NCI-H460 (cell line): ENCODE measurements at places on chromosomes 11 and 22. TPM values are rescaled to one million over a fixed set of nuclear protein-coding genes. Genes with fewer than 3 reads are reported as not detected.

Gene PLA2G3
- not detected in 2 replicates for total RNA-seq

Gene SEC14L2
- total RNA-seq, result 5.4 and 6.3 TPM in 2 replicates

Gene UQCC3
- total RNA-seq, result 13.9 and 20.2 TPM in 2 replicates

Gene PELI3
- total RNA-seq, result 2.7 and 3.2 TPM in 2 replicates

Gene TMA7B
- total RNA-seq, result not detected in 2 replicates

Gene CCDC87
- total RNA-seq, result 0.37 and 0.52 TPM in 2 replicates

Gene AMPD3
- total RNA-seq, result 1.3 and 2.0 TPM in 2 replicates

Gene BIK
- total RNA-seq, result 0.46 and 0.74 TPM in 2 replicates

Gene FGF3
- not detected in 2 replicates for total RNA-seq

Gene TRIM51
- not detected in 2 replicates for total RNA-seq

GRCh38 chr11:72863916-72864315 is 49.7 kb downstream of the ATG16L2 start:
- no peak for DNase-seq

DNA sequence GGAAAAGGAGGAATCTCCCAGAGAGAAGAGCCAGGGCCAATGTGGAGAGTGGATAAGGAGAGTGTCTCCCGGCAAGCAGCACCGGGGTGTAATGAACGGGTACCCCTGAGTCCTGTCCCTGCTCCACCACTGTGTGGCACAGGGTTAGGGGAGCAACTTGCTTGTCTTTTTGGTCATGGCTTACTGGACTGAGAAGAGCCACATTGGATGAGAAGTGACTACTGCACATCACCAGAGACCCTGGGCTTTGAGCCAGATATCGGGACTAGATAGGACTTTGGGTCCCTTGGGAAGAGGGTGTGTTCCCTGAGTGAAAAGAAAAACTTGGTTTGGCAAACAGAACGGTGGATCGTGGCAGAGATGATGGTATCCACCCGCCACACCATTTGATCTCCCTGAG is 24.6 kb downstream of the SDHAF2 start:
- DNase-seq, result no peak

- DNase-seq, result no peak
Measured at GRCh38 chr11:109864834-109865547, 228.2 kb upstream of the ZC3H12C start.

DNA sequence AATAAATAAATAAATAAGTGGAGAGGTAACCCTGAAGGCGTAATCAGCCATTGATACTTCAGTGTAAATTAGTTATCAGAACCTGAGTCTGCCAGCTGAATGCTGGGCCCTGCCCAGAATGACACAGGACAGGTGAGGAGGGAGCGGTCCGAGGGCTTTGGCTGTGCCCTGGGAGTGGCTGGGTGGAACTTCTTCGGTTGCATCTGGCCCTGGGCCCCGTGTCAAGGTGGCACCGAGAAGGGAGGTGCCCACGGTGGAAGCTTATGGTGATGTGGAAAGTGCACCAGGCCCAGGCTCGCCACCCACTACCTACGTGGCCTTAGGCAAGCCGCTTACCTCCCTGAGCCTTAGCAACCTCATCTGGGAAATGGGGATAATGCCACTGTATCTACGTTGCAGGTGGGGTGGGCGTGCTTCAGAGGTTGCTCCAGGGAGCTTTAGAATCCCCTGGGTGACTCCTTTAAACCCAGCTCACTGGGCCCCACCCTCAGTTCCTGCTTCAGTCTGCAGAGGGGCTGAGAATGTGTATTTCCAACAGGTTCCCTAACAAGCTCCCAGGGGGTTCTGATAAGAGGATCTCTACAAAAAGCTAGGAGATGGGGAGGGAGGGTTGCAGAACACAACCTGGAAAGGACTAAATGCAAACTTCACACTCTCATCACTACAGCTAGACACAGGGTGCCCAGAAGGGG is 38.8 kb downstream of the TXN2 start:
- no peak for DNase-seq

- no peak for DNase-seq
Measured at GRCh38 chr11:4662876-4663275, 19.1 kb downstream of the OR51E1 start.

DNA sequence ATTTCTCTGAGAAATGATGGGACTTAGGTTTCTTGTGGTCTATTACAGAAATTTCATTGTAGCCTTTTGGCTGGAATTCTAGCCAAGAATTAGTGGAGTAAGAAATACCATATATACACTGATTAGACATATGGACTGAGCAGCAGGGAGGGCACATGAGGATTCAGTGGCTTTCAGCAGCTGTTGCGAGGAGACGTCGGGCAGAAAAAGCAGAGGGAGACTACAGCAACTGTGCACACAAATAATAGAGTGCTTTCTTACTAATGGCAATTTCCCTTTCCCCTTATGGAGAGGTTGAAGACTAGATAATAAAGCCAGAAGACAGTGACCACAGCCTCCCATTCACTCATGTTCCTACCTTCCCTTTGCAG is 35.4 kb upstream of the CCDC34 start:
- no peak for DNase-seq

- no peak for DNase-seq
Measured at GRCh38 chr11:128686745-128687177, 7.1 kb upstream of the FLI1 start.

DNA sequence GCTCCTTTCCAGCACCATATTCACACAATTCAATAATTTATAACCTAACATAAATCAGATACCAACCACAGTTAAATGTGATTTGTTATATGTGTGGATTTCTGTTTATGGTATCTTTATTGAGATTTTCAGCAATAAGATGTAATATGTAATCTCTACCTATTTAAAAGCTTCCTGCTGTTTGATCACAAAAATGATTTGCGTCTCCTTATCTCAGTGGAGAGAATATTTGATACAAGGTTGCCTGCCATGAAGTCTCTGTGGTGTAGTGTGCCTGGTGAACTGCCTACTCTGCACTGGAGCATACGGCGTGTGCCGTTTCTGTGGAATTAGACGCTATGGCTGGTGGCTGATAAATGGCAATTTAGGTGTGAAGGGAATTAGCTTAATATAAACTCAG is 741.1 kb downstream of the NELL1 start:
- no peak for DNase-seq

GRCh38 chr22:39907605-39908097 is 6.8 kb downstream of the GRAP2 start:
- DNase-seq, result no peak

- DNase-seq, result no peak
Measured at GRCh38 chr22:20650294-20651207, 123.4 kb upstream of the SERPIND1 start.

DNA sequence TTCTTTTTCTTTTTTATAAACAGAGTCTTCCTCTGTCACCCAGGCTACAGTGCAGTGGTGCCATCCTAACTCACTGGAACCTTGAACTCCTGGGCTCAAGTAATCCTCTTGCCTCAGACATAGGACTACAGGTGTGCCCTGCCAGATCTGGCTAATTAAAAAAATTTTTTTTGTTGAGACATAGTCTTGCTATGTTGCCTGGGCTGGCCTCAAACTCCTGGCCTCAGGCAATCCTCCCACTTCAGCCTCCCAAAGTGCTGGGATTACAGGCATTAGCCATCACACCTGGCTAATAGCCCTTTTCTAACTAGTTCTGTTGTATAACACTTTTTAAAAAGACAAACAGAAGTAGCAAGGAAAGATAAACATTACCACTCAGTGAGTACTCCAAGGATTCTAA is 57.4 kb downstream of the CSTF3 start:
- no peak for DNase-seq

- DNase-seq, result no peak
Measured at GRCh38 chr11:2691991-2692875, 7.6 kb downstream of the KCNQ1OT1 start.

GRCh38 chr11:107272561-107272960 is 185.1 kb downstream of the CWF19L2 start:
- DNase-seq, result no peak

GRCh38 chr22:27467711-27468110 is 333.8 kb downstream of the MN1 start:
- DNase-seq, result no peak

GRCh38 chr11:13837286-13837685 is 125.2 kb upstream of the SPON1 start:
- DNase-seq, result no peak

GRCh38 chr11:95358511-95359340 is 127.7 kb upstream of the SESN3 start:
- no peak for DNase-seq

DNA sequence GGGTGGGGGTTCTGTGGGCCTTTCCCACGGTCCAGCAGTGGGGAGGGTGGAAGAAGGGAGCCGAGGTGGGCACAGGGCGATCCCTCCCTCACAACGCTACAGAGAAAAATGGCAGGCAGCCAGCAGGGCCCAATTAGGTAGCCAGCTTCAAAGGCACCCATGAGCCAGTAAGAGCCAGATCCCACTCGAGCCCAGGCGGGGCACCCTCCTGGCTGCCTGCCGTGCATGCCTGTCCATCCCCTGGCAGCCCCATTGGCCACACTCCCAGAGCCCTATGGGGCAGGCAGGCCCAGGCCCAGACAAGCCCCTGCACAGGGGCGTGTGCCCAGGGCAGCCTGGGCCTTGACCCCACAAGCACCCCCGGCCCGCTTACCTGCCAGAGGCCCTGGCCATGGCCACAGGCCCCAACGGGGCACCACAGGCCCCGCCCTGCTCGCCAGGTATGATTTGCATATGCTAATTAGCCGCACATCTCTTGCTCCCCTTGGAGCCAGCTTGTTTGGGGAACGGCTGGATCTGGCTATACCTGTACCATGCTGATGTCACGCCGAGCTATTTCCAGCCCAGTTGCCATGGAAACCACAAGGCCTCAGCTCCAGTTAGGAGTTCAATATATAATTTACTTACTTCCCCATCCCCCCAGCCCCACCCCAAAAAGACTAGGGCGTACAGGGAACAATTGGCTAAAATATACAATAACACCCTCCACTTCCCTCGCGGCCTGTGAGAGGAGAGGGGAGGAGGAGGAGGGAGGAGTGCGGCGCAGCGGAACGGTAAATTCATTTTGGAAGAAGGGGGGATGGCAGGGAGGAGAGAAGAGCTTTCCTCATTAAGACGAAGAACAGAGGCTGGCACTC is 47.5 kb upstream of the TCF20 start:
- no peak for DNase-seq

DNA sequence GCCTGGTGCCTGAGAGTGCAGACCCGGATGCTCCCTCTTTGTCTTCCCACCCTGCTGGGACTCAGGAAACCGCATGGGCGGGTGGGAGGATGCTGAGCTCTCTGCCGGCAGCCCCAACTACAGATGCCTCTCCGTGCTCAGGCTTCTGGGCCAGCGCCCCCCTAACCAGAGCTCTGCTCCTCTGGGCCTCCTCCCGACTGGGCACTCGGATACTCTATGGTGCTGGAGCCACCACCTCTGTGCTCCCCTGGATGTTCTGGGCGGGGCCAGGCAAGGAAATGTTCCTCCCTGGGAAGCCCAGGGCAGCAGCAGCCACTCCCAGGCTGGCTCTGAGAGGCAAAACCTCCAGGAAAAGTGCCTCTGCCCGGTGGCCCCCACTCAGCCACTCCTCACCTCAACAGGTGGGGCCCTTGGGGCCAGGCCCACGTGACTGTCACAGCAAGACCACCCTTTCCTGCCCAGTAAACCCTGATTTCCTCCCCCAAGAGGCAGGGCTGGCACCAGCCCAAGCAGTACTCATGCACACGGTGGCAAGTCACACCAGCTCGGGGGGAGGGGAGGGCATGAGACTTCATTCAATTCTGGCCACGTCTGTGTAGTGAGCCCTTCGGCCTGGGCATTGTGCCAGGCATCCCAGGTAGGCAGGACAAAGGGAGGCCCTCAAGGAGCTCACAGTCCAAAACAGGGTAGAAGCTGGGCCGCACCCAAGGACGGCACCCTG is 54.7 kb upstream of the TCF20 start:
- no peak for DNase-seq

DNA sequence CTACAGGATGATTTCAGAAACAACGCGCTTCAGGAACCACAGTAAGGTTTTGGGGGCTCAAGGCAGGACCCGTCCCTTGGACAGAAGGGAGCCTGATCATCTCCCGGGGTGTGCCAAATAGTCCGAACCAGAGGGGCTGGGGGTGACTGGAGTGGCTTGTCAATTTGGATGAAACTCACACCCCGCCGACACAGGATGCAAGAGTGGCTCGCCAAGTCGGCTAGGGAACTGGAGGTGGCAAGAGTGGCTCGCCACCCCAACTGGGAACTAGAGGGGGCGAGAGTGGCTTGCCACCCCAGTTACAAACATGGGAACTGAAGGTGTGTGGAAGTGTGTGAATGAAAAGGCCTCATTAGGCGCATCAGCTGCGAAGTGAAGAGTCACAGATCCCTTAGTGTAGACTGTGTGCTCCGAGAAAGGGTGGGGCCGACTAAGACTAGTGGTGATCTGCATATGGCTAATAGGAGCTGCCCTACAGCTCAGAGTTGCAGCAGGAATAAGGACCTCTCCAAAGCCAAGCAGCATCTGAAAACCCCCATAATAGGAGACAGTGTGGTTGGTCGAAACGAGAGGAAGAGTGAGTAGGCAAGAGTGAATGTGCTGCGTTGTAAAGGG is 26.6 kb upstream of the CPT1A start:
- DNase-seq, result no peak

GRCh38 chr11:65964906-65965305 is 3.4 kb downstream of the SART1 start:
- no peak for DNase-seq

DNA sequence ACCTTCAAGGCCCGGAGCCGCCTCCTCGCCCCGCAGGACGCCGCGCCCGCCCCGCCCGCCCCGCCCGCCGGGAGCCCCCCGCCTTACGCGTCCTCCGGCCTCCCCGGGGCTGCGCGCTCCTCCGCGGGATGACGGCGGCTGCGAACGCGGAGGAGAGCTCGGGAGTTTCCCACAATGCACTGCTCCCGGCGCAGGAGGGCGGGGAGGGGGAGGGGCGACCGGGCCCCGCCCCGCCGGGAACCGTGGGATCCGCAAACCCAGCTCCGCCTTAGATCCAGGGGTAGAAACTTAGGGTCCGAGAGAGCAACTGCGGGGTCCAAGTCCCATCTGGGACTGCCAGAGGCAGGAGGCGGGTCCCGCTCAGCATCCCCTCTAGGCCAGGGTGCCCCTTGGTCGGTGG is at the start of gene CEND1:
Gene CEND1 (minus strand): TSS at position 148 of the 400 bp plus-strand sequence. CDS start 1,514 bp downstream, outside the sequence.
- no peak for DNase-seq

DNA sequence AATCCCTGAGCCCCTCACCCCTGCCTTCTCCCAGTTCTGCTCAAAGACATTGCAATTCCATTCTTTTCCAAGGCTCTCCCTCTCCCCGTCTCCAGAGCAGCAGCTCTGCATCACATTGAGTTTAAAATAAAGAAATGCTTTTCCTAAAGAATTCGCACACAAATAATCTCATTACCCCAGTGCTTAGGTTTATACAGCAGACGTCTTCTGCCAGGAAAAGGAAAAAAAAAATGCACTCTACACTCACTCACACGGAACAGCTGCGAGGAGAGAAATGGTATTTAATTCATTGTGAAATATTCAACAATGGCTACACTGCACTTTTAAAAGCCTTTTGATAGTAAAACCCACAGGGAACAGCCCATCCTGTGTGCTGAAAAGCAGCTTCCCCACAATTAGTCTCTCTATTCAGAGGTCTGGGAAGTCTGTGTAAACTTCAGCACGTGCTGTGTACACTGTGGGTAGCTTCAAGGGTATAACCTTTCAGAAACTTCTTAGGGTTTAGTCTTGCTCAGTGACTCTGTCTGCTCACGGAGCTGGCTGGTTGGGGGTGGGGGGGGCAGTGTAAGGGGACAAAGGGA is 42.8 kb downstream of the ETS1 start:
- no peak for DNase-seq
